ENCODE measurements at places on chromosomes 12 and 14.

DNA sequence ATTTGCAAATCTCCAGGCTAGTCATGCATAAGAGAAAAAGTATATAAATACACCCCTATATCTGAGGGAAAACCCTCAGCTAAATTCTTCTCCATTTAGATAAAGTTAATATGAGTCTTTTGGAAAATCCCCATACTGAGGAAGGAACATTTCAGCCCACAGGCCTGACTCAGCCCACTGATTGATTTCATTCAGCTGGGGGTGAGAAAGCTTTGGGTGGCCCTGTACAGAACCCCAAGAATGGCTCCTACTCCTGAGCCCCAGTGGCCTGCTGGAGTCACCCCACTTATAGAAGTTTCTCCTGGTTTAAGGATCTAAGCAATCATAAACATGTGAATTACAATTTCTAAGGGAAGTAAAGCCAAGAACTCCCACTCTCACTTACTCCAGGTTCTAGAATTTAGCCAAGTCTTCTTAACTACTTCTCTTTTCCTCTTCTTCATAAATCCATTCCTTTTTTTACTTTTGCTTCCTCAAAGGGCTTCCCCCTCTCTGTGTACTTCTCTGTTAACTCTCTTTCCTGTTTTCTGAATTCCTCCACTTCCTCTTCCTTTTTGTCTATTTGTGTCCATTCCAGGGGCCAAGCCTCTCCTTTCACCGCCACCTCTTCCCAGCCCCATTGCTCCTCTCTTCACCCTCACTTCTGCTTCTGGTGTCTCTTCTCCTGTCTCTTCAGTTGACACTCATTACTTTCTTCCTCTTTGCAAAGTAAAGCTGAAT, 21.0 kb downstream of the RTN1 start:
- no peak for DNase-seq

DNA sequence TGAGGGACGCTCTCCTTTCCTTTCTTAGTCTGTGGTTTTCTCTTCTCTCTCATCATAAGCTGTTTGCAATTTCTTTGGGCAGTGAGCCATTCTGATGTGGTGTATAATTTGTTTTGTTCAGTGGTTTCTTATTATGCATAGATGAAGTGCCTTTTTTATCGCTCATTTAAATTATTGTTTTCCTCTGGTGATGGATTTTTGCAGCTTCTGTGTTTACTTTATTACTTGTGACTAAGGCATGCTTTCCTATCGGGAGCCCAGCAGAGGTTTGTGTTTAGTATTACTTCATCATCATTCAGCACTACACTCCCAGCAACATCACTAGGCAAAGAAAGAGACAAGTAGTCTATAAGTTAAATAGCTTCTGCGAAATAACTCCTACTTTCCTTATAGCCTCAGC, 586.6 kb upstream of the NOVA1 start:
- no peak for DNase-seq

DNA sequence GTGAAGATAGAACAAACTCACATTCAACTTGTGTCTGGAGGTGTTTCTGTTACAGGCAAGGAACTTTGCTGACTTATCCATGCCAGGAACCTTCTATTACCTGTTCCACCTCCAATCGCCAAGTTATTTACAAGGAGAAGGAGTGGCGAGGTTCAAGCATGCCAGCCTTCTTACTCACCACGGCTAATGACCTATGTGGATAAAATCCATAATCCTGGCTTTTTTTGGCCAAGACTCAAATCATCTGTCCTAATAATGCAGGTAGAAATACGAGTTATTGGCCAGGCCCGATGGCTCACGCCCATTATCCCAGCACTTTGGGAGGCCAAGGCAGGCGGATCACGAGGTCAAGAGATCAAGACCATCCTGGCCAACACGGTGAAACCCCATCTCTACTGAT, 241.6 kb downstream of the TMEM132D start:
- DNase-seq, result no peak

DNA sequence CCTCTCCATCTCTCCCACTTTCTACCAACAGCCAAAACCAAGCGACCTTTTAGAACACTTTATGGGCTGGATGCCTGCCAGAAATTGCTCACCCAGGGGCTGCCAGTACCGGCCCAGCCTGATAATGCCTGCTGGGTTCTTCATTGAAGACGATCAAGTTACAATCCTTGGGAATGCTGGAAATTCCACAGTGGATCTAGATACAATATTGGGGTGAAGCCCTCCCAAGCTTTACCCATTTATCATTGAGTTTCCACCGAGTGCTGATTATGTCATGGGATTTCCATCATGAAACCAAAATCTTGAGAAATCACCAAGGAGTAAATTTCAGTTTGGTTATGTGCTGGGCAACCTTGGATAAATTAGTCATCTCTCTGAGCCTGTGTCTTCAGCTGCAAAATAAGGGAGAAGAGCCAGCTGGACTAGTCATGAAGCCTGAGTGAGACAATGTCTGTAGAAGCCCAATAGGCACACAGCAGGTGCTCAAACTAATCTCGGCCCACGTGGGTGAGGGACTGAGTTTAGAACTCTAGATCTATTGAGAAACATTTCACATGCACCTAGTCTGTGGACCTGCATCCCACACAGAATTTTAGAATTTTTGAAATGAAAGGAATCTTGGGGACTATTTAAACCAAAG, 75.5 kb upstream of the CLMN start:
- DNase-seq, result no peak

- no peak for DNase-seq
These were observed 1.4 kb upstream of the GLRX5 start for GRCh38 chr14:95533391-95533821.

DNA sequence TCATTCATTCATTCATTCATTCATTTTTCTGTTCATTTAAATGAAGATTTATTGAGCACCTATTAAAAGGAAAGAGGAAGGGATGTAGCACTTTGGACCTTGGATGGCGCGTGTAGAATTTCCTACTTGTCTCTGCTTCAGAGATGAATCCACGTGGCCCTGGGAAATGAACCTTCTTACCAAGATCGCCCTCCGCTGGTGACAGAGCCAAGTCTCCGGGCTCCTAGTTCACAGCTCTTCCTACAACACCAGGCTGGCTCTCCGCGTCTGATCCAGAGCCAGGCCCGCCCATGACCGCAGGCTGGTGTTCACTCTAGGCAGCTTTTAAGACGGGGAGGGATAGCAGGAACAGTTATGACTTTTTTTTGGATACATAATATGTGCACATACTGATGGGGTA, 70.9 kb upstream of the PIWIL1 start:
- no peak for DNase-seq

DNA sequence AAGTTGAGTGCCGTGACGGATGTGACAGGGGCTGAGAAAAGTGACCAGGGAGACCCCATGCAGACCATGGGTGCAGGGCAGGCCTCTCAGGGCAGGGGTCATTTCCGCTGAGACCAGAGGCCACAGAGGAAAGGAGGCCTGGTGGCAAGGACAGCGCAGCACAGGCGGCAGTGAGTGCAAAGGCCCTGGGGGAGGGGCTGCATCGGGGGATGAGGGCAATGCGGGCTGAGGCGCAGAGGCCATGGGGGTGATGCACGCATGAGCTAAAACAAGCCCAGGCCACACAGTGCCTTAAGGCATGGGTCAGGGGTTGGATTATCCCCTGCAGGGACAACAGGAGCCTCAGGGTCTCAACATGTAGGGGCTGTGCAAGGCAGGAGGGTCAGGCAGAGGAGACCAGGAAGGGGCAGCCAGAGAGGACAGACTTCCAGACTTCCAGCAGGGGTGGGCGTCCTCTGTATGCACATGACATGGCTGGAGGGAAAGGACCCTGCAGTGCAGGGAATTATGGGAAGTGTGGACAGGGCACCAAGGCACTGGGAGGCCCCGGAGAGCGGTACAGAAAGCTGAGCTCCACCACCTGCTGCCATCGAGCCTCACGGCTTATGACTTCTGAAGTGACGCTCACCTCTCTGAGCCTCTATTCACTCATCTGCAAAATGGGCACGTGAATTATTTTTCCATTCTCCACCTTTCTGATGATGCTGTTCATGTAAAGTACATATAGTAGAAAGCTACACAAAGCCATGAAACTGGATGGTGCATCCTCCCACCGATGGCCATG, 27.3 kb downstream of the RILPL1 start:
- DNase-seq, result no peak

DNA sequence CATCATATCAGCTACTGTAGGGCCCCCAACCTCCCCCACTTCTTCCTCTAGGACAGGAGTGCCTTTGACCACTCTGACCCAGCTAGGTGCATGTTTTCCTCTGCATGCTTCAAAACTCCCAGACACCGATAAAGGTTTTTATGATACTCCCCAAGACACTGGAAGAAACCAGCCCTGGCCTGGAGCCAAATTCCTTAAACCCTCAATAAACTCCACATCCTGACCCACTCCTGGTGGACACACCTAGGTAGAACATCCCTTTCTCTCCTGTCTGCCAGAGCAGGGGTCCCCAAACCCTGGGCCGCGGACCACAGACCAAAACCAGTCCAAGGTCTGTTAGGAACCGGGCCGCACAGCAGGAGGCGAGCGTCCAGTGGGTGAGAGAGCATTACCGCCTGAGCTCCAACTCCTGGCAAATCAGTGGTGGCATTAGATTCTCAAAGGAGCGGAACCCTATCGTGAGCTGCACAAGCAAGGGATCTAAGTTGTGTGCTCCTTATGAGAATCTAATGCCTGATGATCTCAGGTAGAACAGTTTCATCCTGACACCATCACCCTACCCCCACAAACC, 49.6 kb downstream of the NT5DC3 start:
- no peak for DNase-seq

DNA sequence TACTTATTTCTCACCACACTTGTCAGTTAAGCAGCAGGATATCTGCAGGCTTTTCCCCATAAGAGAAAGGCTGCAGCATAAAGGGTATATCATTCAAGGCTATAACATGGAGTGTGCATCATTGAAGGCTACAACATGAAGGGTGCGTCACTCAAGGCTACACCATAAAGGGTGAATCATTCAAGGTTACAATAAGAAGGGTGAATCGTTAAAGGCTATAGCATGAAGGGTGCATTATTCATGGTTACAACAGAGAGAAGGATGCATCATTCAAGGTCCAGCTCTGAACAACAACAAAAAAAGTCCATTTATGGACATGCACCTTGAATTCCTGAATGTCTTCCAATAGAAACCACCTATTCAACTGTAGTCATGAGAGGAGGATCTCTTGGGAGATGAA, 32.8 kb upstream of the LUM start:
- no peak for DNase-seq

DNA sequence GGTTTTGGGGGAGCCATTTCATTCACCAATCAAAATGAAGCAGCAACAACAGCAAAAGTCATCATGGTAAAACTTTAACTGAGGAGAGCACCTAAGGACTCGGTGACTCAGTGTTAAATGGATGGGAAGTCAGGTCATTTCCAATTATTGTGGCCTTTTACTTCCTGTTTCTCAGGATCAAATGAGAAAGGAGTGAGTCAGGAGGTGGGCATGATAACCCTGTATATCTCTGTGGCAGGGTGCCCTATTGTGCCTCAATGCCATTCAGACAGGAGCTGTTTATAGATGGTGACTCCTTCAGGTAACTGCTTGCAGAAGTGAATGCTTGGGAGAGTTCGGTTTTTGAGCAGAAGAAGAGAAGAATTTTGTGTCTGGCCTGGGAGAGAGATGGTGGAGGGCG, 135.5 kb upstream of the CPM start:
- DNase-seq, result no peak

DNA sequence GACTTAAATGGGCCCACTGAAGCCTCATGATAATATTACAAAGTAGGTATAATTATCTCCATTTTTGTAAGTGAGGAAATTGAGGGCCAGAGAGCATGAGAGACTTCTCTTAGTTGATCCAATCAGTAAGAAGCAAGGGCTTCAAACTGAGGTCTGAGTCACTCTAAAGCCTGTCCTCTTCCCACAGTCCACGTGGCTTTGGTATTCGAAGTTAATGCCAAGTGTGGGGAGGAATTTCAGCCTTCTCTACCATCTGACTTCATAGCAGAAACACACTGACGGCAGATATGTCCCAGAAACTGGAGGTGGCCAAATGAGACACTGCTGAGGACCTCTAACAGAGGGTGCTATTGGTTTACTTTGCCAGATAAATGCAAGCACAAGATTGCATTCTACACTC, 114.4 kb upstream of the OVCH1 start:
- no peak for DNase-seq

DNA sequence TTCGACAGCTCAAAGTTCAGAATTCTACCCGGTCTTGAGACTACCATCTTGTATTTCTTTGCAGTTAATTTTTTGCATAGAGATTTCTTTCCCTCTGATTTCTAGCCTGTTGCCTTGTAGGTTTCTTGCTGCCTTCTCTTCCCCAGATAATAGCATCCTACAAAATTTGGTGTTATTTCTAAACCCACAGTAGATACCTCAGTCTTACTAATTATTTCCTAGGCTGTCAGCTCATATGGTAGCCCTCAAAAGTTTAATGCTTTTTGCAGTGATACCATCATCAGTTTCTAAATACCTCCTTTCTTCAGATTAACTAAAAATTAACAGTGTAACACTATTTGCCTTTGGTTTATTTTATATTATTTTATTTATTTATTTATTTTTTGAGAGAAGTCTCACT, 61.9 kb upstream of the TMPO start:
- no peak for DNase-seq

GRCh38 chr12:2323532-2324255, 270.9 kb downstream of the CACNA1C start:
- DNase-seq, result no peak

DNA sequence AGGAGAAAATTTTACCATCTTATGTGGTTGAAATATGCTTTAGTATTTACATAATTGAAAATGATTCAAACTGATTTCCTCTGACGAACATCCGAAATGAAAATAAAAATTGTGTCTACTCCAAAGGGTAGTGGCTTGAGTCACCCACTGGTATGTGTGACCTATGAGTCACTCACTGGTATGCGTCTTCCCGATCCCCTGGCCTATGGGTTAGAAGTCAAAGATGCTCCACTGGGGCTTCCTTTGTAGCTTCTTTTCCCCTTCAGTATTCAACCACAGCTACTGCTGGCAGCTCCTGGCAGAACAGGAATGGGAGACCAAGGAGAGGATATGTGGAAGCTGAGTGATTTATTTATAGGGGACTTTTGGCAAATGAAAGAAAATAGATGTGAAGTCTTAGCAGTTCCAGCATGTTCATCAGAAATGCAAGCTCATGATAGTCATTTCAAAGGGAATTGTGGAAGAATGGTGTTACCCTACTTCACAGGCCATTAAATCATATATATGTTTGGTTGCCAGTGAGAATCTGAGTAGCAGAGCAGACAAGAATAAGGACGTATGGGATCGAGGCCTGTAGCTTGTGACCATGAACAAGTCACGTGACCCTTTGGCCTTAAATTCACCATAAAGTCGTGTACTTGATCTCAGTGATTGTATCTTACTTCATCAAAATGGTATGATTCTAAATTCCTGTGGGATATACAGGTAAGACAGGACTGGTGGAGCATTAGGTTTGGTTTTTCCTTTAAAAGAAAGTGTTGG, 108.3 kb downstream of the CRADD start:
- no peak for DNase-seq

GRCh38 chr12:113267621-113268020, 46.4 kb downstream of the TPCN1 start:
- DNase-seq, result no peak

- DNase-seq, result no peak
These were observed 597 bp upstream of the DYNC1H1 start for GRCh38 chr14:101963656-101964296.
